ENCODE measurements at places on chromosomes 6 and 20.

DNA sequence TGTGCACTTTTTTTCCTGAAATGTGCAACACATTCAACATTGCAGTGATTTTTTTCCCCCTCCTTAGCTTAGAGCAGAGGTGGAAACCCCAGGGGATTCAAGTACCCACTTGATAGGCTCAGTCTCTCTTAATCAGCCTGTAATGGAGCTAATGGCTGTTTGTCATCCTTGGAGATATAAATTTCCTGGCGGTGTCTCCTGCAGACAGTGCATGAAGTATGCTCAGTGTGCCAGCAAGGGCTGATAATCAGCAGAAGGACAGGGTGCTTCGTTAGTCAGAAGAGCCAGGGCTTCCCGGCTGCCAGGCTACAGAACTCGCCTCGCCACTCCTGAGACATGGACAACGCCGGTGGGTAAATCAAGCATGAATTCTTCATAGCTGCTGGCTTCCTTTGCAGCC is 69.8 kb upstream of the PHACTR2 start:
- DNase-seq: no peak

- DNase-seq: no peak
Observed at GRCh38 chr6:132219901-132220300, 181.4 kb downstream of the MOXD1 start.

DNA sequence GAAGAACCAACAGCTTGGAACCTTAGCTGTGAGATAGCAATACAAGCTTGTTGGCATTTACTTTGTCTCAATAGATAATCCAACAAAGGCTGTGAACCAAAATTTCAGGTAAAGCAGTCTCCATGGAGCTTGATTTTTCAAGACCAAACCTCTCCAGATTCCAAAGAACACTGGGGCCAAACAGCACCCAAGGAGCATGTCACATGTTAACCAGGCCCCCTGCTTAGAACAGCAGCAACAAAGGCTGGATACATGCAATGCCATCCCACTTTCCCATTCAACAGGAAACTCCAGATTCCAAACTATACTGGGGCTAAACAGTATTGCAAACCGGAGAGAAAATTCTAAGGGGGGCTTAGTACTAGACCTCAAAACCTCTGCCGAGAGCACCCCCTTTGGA is 15.8 kb upstream of the RNASET2 start:
- DNase-seq: no peak

DNA sequence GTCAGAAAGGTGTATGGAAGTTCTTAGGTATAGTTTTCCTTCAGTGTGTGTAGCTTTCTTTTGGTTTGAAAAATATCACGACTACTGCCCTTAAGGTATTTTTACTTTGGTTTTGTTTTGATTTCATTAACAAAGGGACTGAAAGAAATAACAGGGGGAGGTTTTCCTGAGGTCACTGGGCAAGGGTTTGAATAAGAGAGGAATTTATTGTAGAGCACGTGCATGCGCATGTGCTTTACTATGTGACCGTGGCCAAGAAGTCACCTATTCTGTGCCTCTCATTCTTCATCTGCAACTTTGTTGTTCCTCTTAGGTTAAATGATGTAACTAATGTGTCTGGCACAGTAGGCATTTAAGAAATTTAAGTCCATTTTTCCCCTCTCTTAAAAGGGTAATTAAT is 4.1 kb upstream of the MAN1A1 start:
- no peak for DNase-seq

GRCh38 chr20:4573564-4574355 is 147.9 kb upstream of the PRND start:
- no peak for DNase-seq

DNA sequence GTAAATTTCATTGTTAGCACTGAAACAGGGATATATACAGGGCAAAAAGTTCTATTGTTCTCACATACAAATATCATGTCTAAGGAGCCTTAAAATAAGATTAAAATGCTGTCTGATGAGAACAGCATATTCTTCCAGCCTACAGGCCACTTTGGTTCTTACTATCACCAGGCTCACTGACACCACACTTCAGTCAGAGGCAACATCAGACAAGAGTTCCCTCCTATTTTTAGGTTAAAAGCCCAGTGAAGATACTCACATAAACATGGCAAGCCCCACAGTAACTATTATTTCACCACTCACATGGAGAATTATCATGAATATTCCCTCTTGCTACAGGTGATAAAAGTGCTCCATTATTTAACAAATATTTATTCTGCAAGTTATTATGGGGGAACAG is 175.8 kb downstream of the ISM1 start:
- no peak for DNase-seq

DNA sequence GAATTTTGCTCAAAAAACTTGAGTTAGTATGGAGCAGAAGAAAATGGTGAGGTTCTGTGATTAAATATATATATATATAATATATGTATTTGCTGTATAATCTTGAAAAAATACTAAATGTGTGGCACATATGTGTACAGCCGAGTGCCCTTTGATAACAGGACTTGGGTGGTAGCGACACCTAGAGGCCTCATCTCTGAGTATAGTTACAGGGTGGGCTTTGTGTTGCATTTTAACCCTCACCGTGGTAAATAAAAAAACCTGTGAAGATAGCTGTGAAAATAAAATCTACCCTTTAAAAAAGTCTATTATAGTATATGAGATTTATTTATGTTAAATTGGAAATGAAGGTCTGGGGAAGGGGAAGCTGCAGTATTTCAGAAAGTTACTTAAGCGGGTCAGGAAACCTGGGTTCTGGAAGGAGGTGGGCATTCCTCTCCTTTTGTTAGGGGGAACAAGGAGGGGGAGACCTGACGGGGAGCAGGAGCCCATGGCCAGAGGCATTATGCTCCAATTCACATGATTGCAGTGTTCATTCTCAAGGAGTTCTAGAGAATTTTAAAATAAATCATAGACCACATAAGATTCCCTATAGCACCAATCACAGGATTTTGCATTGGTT is 82.7 kb downstream of the SH3BGRL2 start:
- DNase-seq: peak; percentile 56

DNA sequence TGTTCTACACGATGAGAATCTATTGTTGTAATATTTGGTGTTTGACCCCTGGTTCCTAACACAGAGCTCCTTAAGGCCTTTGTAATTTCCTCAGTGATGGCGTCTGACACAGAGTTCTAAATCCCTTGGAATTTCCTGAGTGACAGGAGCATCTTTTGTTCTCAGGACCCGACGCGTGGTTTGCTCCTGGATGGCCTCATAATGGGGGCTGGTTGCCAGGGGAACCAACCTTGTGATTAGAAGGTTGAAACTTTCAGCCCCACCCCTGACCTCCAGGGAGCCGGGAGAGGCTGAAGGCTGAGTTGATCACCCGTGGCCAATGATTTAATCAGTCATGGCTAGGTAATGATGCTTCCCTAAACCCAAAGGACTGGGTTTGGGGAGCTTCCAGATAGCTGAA is 20.5 kb upstream of the ZNF133 start:
- DNase-seq: no peak

DNA sequence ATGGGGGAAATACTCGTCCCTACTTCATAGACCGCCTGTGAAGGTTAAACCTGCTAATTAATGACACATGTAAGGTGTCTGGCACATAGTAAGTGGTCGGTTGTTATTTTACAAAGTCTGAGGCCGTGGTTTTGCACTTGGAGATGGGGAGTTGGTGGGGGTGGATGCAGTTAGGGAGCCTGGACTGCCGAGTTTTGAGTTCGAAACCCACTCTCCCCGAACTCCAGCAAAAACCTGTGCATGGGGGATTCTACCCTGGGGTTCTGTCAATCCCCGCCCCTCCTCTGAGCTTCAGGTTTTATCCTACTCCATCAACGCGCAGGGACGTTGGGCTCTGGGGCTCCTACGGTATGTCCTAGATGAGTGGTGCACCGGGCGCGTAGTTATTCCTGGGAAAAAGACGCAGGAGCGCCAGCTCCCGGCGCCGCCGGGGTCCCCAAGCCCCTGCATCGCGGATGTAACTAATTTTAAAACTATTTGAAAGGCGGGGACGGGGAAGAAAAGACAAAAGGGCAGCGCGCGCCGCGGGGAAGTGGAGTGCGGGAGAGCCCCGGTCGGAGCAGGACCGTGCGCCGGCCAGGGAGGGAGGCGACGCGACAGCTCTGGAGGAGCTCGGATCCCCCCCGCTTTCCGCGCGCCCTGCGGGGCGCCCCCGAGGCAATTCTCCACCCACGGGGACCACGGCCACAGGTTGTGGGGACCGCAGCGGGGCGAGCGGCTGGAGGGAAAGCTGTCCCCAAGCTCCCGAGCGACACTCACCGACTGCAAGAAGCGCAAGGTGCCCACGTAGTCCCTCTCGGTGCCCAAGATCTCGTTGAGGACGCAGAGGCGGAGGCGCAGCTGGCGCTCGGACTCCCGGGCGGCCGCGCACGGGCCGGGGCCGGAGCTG is 672 bp downstream of the PREX1 start:
- peak; percentile 35 for DNase-seq

DNA sequence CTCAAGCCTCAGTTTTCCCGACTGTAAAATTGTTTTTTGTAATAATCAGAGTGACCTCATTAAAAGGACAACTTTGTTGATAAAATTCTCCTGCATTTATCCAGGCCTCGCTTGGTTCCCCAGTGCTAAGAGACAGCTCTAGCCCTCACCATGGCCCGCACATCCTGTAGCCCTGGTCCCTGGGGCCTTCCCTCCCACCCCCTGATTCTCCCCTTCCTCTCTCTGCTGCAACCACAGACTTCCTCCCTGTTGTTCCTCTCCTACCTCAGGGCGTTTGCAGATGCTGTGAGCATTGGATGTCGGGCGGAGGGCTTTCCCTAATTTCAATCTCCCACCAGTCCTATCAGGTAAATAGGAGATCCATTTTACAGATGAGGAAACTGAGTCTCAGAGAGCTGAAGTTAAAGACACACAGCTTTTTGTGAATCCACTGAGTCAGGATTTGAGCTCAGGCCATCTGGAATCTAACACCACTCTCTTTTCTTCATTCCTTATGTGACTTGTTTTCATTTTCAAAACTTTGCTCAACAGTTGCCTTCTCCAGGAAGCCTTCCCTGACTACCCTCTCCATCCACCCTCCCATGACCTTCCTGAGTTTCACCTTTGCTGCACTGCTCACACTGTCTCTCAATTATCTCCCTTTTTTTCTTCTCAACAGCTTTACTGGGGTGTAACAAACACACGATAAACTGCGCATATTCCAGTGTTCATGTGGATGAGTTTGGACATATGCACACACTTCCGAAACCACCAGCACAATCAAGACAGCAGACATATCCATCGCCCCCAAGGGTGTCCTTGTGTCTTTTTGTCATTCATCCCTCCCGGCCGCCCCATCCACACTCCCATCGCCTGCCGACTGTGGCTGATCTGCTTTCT is 107.1 kb downstream of the CEBPB start:
- DNase-seq: peak; percentile 49

DNA sequence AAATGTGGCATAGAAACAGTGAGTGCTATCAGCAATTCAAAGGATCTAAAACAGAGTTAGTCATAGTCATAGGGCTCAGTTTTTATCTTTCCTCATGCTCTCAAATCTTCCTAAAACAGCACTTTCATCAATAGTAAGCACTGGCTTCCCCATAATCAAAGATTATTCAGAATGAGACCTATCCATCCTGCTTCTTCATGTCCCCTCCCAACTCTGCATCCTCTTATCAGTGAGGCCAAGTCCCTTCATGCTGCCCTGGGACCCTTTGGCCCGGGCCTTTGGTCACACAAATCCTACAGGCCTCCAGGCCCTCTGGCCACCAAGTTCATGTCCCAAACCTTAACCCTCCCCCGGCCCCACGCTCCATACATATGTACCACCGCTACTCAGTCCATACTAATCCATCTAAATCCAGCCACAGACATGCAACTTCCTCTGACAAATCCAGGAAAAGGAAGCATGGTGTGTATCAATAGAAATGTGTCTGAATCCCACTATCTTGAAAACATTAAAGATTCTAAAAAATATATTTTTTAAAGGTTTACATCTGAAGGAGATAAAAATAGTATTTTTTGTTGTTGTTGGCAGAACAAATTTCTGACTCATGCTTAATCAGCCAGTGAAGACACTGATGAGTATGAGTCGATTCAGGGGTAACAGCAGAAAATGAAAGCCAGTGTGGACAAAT is 143.5 kb downstream of the PDE7B start:
- no peak for DNase-seq
